Common myeloid progenitor, CD34-positive (primary cell): ENCODE measurements at places on chromosomes 1 and 21.

- no peak for DNase-seq
These were observed 140.1 kb upstream of the NFIA start for GRCh38 chr1:60942291-60942690.

- peak; percentile 69 for DNase-seq
These were observed 1.7 kb downstream of the PTPRU start for GRCh38 chr1:29237852-29238619.

GRCh38 chr1:43883321-43883720 is 50.3 kb upstream of the ARTN start:
- no peak for DNase-seq

- peak; percentile 50 for DNase-seq
These were observed 33.9 kb upstream of the LGALS8 start for GRCh38 chr1:236489710-236490377.

DNA sequence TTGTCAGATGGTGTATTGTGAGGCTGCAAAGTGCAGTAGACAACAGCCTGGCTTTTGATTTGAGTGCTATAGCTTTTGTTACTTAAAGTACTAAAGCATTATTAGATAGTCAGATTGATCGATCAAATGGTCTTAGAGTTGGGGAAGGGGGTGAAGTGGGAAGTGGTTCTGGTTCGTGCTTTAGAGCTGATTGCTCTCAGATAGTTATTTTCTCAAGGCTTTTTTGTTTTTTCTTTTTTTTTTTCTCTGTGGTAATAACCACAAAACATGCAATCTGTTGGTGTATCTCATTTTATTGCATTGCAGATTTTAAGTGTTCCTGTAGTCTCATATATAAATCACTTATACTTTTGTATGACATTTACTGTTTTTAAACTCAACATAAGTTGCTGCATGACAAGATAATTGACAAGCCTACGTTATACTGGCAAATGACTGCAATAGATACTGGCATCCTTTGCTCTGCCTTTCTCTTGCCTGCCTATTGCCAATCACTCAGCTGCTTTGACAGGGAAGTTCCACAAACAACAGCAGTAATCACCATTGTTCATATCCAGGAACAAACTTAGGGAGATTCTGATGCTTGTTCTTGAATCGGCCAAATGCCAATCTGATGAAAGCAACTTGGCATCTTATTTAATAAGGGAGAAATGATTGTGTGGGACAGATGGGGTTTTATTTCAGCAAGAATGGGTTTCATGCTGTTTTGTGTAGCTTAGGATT is 125.0 kb upstream of the B3GALT2 start:
- no peak for DNase-seq

- DNase-seq: no peak
These were observed 10.5 kb upstream of the SPRR4 start for GRCh38 chr1:152959801-152960451.

DNA sequence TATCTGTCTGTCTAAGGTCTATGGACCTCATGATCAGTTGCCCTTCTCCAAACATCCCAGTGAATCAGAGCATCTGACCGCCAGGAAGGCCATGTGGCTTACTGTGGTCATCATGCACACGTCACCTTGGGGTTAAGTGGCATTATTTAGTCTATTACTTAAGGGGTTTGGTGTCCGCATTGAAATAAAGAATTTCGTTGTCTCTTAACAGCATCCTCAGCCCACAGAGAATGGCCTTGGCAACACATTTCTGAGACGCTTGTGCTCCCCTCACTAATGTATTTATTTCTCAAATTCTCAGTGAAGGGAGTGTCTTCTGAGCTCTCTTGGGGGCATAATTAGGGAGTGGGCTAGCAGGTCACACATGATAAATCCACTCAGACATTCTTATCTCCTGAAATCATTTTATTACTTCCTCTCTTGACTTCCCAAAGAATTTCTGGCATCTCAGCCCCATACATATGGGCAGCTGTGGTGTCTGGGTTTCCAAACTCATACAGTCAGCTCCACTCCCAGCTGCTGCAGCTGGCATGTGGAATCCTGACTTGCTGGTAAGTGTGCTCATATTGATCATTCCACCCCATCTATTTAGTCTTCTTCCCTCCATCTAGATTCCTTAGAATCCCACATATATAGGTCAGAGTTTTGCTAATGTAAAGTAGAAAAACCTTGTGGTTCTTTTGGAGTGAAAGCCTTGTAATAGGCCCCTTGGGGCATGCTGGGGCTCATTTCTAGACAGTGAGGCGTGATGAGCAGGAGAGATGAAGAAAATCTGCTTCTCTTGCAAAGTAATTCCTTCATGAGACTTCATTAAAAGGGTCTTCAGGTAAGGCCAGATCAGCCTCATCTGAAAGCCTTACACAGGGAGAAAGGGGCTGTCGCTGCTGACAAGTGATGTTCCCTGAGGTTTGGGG is 110.5 kb downstream of the HHAT start:
- no peak for DNase-seq
